ENCODE measurements at places on chromosomes 12 and 14.

- DNase-seq = no peak
Observed at GRCh38 chr12:120687578-120688289, 785 bp downstream of the MLEC start.

DNA sequence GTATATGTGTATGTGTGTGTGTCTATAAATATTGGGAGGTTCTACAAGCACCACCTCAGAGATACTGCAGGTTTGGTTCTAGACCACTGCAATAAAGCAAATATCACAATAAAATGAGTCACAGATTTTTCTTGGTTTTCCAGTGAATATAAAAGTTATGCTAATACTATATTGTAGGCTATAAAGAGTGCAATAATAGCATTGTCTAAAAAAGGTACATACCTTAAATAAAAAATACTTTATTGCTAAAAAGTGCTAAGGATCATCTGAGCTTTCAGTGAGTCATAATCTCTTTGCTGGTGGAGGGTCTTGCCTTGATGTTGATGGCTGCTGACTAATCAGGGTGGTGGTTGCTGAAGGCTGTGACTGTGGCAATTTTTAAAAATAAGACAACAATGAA is 111.1 kb downstream of the VEZT start:
- no peak for DNase-seq

DNA sequence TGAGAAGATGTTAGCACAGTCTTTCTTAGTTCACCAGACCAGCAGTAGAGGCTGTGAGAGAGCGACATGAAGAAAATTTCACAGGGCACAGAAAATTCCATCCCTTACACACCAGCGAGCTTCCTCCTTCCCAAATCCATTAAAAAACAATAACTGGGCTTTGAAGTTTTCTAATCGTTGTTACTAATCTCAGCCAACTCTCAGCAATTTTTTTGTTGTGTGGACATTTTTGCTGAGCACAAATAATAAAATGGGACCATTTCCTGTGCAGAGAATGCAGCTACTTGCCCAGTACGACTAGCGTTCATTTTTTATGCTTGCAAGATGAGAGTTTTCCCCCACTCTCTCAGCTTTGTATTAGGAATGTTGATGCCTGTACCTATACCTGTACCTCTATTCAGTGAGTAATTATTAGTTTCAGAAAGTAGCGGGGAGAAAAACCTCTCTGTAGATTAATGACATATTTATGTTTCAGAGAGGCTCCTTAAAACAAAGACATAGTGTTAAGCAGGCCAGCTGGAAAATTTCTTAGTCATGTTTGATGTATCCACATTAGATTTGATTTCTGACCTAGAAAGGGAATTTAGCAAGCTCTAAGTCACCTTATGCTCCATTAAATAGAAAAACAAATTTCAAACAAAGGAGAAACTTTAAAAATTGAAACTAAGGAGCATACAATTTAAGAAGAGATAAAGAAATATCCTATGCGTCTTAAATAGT is 146.5 kb downstream of the SRGAP1 start:
- no peak for DNase-seq

DNA sequence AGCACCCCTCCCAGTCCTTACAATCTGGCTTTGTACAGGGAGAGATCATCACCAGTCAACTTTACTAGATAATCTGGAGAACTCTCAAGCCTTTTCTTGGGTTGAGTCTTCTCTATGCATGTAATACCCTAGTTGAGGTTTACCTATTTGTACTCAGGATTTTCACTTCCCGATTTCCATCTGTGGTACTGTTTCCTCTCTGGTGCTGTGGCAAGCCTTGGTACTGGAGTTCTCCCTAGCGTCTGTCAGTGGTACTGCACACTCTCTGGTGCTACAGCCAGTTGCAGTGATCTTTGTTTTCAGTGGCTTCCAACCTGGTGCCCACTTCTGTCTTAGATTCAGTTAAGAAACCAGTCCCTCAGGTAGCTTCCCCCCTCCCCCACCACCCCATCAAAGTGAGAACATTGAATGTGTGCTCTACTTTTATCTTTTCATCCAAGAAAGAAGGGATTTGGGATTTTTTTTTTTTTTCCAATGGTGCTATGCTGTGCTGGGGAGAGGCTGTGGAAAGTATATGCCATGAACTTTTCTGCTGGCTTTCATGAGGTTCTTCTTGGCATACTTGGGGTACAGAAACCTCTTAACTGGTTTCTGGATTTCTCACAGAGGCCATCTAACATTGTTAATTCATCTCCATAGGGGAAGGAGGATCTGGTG is 69.4 kb upstream of the EVL start:
- no peak for DNase-seq

GRCh38 chr14:71261206-71261605 is 353.9 kb downstream of the PCNX1 start:
- DNase-seq = no peak

Measured in nucleus accumbens (tissue), 56 donors.